Skin of body (tissue), 3 donors: ENCODE measurements at places on chromosomes 7 and 10. TPM values are rescaled to one million over a fixed set of nuclear protein-coding genes. Genes with fewer than 3 reads are reported as not detected.

NXPH1 gene
- total RNA-seq, result 0.10 TPM

DNA sequence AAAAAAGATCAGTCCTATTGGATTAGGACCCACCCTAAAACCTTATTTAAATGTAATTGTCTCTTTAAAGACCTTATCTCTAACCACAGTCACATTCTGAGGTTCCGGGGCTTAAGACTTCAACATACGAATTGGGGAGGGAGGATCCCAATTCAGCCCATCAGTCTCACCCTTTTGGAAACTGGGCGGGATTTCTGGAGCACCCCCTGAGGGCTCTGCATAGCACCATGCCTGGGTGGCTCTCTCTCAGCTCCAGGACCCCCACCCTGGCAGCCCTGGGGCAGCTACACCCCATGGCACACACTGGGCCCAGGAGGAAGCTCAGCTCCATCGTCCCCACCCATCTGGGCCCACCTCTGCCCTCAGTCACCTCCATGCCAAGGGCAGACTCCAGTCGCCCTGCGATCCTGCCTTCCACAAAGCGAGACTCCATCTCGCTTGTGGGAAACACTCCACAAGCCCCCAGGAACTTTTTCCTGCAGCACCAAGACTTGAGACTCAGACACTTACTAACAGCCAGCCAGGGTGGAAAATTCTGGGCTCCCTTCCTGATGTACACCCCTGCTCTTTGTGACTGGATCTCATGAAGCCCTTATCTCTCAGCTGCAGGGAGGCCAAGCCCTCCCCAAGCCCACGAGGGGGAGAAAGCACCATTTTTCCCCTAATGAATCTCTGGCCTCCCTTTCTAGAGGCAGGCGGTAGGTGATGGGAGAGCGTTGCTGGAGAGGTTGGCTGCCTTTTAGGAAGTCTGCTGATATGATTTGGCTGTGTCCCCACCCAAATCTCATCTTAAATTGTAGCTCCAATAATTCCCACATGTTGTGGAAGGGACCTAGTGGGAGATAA is 90.8 kb upstream of the KDM7A start:
- DNase-seq, result no peak

GRCh38 chr7:91266689-91267090 is 2.5 kb downstream of the FZD1 start:
- DNase-seq, result no peak

ZNF804B gene
- total RNA-seq, result not detected

DNA sequence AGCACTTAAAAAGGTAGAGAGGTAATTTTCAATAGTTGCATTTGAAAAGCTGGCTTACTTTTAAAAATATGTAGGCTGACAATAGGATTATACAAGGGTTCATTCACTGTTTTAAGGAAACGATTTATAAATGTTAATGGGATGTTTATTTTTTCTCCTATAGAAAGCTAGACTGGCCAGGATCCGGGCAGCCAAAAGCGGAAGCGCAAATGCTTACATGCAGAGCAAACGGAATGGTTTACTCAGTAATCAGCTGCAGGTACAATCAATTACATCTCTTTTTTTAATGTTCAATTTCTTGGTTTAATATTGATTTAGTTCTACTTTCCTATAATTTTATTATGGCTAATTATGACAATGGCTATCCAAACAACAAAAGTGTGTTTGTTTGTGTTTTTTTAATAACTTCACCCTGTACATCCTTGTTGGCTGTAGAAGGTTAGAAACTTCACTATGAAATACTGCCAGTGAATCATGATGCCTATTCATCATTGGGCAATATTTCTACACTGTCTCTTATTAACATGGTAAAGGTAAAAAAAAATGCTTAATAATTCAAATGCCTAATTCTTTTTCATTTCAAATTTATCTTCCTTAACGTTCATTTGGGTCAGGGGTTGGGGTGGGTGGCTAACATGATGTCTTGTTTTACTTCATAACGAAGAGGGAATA is 116.4 kb downstream of the TSPAN12 start:
- DNase-seq, result no peak
